Metanephros (tissue), 2 donors: ENCODE measurements at places on chromosomes 1 and 21. TPM values are rescaled to one million over a fixed set of nuclear protein-coding genes. Genes with fewer than 3 reads are reported as not detected.

HMCN1 gene
- 45.3 TPM for total RNA-seq

NKAIN1 gene
- 1.1 TPM for total RNA-seq

FAM3B gene
- 7.5 TPM for total RNA-seq

OR14A2 gene
- total RNA-seq: not detected

ATXN7L2 gene
- 6.0 TPM for total RNA-seq

KCNJ10 gene
- 12.7 TPM for total RNA-seq

KIAA0040 gene
- 10.7 TPM for total RNA-seq

PERM1 gene
- total RNA-seq: 5.4 TPM

UMODL1 gene
- total RNA-seq: not detected

DAP3 gene
- 73.7 TPM for total RNA-seq

TMCC2 gene
- total RNA-seq: 27.7 TPM

CDK11B gene
- total RNA-seq: 12.4 TPM

ATP6V0B gene
- total RNA-seq: 93.0 TPM

VANGL2 gene
- total RNA-seq: 15.5 TPM

TMEM269 gene
- 0.47 TPM for total RNA-seq

STYXL2 gene
- 16.1 TPM for total RNA-seq

LCA5L gene
- 2.0 TPM for total RNA-seq

LCE1D gene
- not detected for total RNA-seq

DSCAM gene
- total RNA-seq: 0.12 TPM

SLC37A1 gene
- total RNA-seq: 10.0 TPM

OR2L13 gene
- total RNA-seq: not detected

PYGO2 gene
- 22.4 TPM for total RNA-seq

PLPP3 gene
- total RNA-seq: 158 TPM

CENPL gene
- 9.8 TPM for total RNA-seq

LSS gene
- total RNA-seq: 34.7 TPM

NFIA gene
- total RNA-seq: 43.3 TPM

RAB3GAP2 gene
- total RNA-seq: 32.4 TPM

HHIPL2 gene
- 0.29 TPM for total RNA-seq

SEMA4A gene
- 20.3 TPM for total RNA-seq

HPCAL4 gene
- 1.2 TPM for total RNA-seq

DCDC2B gene
- not detected for total RNA-seq

AMY1C gene
- total RNA-seq: not detected

SV2A gene
- 6.2 TPM for total RNA-seq
